ENCODE measurements at places on chromosomes 5 and 9. TPM values are rescaled to one million over a fixed set of nuclear protein-coding genes. Genes with fewer than 3 reads are reported as not detected.

The PTPRD gene
- total RNA-seq, result 7.8 TPM

The FOXD4L6 gene
- not detected for total RNA-seq

The S1PR3 gene
- total RNA-seq, result 28.2 TPM

The SLC4A9 gene
- not detected for total RNA-seq

The CENPH gene
- 3.2 TPM for total RNA-seq

- no peak for DNase-seq
These were observed 70.3 kb downstream of the APTX start for GRCh38 chr9:32931129-32931528.

- no peak for DNase-seq
These were observed 6.5 kb downstream of the CDH12 start for GRCh38 chr5:22846693-22847092.

GRCh38 chr5:33032271-33033070 is 321.4 kb downstream of the NPR3 start:
- no peak for DNase-seq

DNA sequence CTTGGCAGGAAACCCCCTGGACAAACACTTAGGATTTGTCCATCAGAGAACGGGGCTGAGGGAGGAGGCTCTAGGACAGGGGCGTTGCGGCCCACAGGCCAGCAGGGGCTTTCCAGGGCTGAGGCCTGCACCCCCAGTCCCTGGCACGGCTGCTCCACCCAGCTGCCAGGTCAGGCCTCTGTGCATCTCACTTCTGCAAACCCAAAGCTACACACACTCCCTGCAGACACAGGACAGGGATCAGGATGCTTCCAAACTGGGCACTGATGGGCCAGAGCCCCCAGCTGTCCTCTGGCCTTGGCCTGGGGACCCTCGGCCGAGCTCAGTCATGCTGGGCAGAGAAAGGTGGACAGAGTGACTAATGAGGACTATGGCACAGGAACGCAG is 106.2 kb upstream of the SARDH start:
- no peak for DNase-seq

- DNase-seq, result no peak
These were observed 12.1 kb upstream of the ANKRD33B start for GRCh38 chr5:10551782-10552138.

GRCh38 chr5:160463227-160463626 is 41.6 kb downstream of the PTTG1 start:
- DNase-seq, result no peak

DNA sequence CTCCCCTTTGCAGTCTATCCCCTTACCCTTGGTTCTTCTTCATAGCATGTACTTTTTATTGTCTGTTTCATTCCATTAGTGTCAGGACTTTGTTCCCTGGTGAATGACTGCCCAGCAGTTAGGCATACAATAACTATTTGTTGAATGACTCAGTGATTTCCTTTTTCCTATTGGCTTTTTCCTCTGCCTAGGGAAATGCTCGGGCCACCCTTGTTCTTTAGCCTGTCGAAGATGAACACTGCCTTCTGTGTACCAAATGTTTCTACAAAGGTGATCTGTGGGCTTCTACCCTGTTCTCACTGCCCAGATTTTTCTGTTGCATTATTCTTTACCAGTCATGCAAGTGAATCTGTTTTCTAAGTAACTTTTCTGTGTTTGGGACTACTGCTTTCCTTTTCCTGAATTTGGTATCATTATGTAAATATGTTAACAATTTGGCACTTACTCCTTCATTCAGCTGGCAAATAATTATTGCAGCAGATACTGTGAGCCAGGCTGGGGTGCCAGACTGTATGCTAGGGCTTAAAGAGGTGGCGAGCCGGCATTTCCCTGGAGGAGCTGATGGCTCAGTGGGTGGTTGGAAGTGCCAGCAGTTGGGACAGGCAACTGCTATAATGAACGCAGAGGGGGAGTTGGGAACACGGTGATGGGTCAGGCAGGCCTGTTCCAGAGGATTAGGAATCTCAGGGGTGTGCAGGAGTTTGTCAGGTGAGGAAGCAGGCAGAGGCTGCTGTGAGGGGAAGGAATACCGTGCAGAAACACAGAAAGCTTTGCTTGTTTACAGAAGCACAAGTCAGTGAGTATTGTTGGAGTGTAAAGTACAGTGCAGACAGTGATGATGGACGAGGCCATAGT is 30.6 kb downstream of the KDM4C start:
- peak; percentile 50 for DNase-seq

- DNase-seq, result peak; percentile 77
These were observed 81.2 kb downstream of the ARL15 start for GRCh38 chr5:54229041-54229780.

DNA sequence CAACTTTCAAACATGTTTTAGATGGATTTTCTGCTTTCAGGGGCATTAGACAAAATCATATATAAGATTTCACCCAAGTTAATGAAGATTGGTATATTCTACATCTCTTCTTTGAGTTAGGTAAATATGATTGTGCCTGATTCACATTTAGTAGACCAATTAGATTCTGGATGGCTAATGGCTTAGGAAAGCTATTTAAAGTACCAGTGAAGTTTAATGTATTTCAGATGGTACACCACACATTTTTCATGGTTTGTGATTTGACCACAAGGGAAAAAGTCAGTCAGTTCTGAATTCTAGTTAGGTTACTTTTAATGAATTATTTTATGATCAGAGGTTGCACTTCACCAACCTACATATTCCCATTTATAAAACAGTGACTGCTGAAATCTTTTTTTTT is 409.7 kb downstream of the ADGRV1 start:
- no peak for DNase-seq
